ENCODE measurements at places on chromosomes 7 and 10. TPM values are rescaled to one million over a fixed set of nuclear protein-coding genes. Genes with fewer than 3 reads are reported as not detected.

Gene CDNF
- not detected for polyA plus RNA-seq

Gene GTF2IRD1
- not detected for polyA plus RNA-seq

Gene SMKR1
- 25.8 TPM for polyA plus RNA-seq

Gene MYH16
- polyA plus RNA-seq, result not detected

DNA sequence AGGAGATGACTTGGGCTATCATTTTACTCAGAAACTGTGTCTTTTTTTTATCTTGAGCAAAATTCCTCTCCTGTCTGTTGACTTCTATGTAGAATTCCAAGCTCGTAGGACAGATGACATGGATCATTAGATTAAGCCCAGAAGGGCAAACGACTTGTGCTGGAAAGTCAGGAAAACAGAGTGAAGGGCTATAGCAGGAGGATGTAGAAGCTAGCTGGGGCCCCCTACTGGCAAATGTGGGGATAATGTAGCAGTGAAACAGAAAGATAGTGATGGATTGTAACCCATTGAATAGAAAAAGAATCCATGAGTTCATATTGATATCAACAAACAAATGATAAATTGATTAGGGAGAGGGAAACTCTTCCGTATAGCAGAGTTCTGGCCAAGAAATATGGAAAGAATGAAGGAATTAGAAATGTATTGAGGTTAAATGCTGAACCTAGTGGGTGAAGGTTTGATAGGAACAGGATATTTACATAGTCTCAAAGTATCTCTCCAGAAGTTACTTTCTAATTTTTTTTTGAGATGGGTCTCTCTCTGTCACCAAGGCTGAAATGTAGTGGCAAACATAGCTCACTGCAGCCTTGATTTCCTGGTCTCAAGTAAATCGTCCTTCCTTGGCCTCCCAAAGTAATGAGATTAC, 103.6 kb downstream of the LYZL1 start:
- no peaks in the 10 kb centered on the region for H3K36me3 ChIP-seq
- DNase-seq, result no peak
- no peaks in the 10 kb centered on the region for H3K4me1 ChIP-seq

DNA sequence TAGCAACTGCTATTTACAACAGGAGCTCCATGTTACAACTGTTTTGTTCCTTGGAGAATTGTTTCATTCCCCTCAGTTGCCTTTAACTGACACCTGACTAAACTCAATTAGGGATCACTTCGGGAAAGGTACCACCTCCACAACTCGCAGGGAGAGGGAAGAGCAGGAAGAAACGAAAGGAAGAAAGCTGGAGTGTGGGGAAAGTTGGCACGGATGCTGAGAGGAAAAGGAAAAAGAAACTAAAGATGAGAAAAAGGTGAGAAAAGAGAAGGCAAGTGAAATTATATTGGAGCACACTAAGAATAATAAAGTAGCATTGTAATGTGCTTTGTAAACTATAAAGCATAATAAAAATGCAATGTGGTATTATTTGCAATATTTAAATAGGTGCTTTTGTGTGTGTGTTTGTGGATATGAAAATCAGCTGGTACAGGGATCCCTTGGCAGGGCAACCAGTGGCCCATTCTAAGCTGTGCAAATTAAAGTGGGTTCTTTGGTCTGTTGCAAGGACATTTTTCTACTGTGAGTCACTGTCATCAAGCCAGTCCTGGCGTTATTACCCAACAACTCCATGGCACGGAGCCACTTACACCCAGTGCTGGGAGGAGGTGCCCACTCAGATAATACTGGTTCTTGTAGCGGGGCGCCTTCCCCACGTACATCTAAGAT, 45.9 kb downstream of the HIPK2 start:
- H3K4me1 ChIP-seq, result peaks cover 85% of the 10 kb centered on the region
- peak overlapping the region; percentile 23 for H3K4me3 ChIP-seq
- H3K36me3 ChIP-seq, result no peaks in the 10 kb centered on the region
- no peak for DNase-seq
- H3K27me3 ChIP-seq, result peaks cover 5% of the 10 kb centered on the region

DNA sequence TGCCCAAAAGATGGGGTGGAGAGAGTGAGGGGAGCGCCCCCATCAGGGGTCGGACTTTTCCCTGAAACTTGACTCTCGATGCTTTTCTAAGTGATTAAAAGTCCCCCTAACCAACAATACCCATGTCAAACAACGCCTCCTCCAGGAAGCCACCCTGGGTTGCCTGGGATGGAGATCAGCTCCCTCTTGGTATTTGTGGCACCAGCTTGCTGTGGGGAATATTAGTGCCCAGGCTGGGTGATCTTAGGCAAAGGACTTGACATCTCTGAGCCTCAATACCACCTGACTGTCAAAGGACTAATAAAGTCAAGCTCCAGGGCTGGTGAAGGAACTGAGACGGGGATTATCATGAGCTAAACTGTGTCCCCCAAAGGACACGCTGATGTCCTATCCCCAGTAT, 18.2 kb upstream of the ELFN1 start:
- no peak overlapping the region for H3K4me3 ChIP-seq
- no peaks in the 10 kb centered on the region for H3K36me3 ChIP-seq
- peaks cover 3% of the 10 kb centered on the region for H3K27me3 ChIP-seq
- no peak overlapping the region for H3K27ac ChIP-seq
- no peak for DNase-seq
